ENCODE measurements at places on chromosomes 3 and 15.
A peak's percentile ranks its signal among the peaks of the same experiment; 100 is the strongest.

DNA sequence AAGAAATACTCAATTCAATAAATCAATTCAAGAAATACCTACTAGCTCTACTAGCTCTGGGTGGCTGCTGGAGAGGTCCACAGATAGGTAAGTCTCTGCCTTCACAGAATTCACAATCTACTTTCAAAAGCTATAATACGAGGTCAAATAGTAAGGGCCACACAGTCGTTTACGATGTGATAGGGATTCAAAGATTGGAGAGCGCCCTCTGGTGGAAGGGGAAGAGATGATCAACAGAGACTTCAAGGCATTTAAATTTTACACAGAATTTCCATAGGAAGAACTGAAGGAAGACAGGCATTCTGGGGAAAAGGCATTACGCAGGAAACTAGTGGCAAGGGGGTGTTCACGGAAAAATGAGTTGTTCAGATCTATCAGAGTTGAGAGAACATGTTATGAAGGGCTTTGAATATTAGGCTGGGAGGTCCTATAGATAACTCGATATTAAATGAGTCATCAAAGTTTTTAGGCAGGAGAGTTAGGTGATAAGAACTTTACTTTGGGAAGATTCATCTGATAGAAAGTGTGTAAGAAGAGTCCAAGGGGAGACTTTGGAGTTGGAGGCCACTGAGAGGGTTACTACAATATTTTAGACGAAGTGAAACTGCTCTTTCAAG lies 128.8 kb downstream of the FRMD5 start:
- peak; percentile 33 for DNase-seq

GRCh38 chr3:17949101-17949500 lies 206.7 kb upstream of the TBC1D5 start:
- DNase-seq: no peak

GRCh38 chr3:180704532-180704931 lies 25.2 kb upstream of the CCDC39 start:
- DNase-seq: no peak

DNA sequence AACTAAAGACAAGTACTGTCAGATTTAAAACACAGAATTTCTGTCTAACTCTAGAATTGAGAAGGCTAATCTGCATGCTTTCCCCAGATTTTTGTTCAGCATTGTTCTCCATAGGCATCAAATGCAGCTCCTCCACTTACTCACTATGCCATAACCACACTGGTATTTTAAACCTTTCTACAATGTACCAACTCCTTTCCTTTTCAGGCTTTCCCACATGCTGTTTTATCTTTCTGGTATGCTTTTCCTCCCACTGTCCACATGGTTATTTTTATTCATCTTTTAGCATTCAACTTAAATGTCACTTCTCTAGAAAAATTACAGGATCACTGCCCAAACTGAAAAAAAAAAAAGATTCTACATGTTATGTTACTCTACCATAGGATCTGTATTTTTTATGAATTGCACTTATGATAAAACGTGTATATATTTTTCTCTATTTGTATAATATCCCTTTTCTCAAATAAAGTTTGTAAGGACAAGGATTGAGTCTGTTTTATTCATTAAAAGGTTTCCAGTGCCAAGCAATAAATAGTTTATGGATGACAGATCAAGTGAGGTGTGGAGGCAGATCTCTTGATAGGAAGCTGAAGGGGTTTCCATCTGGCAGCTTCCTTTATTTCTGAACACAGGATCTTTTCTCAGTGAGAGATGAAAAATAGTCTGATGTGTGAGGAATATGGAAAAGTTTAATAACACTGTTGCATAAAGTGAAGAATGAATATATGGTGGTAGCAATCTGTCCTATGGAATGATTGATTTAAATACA lies 1064.5 kb downstream of the ZPLD1 start:
- no peak for DNase-seq

- DNase-seq: peak; percentile 1
Observed at GRCh38 chr3:170689893-170690660, 104.2 kb upstream of the SLC7A14 start.

- DNase-seq: no peak
Observed at GRCh38 chr15:43998607-43999006, 171.8 kb downstream of the WDR76 start.
